ENCODE measurements at places on chromosomes 7 and 10.

DNA sequence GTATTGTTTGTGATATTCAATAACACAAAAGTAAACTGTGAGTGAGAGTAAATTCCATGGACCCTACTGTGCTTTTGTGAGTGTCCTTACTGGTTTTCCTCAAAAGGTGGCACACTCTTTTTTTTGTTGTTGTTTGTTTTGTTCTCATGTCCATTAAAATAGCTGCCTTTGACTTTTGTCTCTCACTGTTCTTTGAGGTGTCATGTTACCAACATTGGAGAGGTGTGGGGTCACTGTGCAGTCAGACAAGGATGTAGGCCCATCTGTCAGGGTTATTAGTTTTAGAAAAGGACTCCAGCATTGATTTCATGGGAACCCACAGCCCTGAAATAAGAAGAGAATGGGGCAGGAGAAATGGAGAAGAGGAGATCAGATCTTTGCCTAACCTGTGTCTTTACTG is 383.1 kb downstream of the SORCS3 start:
- DNase-seq = no peak

DNA sequence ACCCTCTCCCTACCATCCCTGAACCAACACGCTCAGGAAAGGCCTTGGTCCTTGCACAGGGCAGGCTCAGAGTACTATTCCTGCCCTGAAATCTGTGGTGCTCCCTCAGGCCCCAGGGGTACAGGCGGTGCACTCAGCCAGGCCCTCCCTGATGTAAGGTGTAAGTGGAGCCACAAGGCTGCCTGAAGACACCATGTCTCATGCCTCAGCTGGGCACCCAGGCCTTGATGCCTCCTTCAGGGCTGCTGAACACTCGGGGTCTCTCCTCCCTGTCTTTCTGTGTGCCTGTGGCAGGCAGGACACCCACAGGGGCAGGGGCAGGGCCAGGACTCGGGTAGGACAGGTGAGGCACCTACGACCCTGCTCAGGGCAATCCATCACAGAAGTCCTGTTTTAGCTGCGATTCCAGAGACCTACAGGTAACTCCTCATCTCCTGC is 22.9 kb upstream of the ANTXRL start:
- no peak for DNase-seq

DNA sequence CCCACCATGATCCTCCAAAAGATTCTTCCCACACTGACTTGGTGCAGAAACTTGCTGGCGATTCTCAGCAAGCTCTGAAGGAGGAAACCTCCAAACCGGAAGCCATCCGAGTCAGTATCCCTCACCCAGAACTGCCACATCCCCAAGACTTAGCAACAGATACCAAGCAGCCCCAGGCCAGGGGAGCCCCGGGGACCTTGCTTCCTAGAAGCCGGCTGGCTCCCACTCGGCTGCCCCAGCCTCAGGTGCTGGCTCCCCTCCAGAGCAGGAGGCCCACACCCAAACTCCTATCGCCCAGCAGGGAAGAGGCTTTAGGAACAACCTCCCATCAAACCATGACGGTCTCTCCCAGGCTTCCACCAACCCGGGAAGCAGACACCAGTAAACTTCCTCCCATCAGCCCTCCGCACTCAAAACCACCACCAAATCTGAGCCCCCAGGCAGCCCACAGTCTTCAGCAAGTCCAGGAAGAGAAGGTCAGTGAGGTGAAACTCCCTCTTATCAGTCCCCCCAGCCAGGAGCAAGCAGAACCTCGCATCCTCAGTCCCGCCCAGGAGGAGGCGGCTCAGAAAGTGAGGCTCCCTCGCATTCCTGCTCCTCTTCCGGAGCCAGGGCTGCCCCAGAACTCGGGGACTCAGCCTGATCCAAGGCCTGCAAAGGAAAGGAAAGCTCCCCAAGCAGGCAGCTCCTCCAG is 82.3 kb downstream of the LRGUK start:
- DNase-seq = no peak

GRCh38 chr7:71486856-71487628 is 355.1 kb downstream of the GALNT17 start:
- peak; percentile 31 for DNase-seq

DNA sequence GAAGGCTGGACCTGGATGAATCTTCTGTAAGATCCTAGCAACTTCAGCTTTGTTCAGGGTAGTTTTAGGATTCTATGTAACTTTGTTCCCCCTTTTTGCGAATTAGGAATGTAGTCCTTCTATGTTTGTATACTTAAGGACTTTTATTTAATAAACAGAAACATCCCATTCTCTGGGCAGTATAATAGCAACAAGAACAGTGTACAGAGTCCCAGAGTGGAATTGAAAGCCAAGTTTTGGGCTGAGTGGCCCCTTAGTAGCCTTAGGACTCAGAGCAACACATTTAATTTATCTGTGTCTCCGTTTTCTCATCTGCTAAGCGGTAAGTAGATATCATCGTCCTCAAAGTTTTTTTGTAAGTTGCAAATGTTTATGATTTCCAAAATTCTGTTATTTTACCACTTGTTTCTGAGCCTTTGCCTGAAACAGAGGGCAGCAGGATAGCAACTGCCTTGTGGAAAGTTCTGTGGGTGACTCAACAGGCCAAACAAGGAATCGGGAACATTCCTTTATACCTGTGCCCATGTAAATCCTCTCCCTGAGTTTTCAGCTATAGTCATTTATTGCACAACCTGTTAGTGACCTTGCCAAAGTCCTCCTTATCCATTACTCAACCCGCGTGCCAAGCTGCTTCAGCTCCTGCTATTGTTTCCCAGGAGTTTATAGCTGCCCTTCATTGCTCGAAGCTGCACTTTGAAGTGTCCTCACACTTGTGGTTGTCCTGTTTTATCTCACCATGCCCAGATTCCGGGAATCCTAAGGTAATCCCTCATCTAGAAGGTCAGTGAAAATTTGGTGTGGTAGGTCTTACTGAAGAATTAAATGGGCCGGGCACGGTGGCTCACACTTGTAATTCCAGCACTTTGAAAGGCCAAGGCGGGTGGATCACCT is 199.1 kb upstream of the AHR start:
- peak; percentile 66 for DNase-seq

DNA sequence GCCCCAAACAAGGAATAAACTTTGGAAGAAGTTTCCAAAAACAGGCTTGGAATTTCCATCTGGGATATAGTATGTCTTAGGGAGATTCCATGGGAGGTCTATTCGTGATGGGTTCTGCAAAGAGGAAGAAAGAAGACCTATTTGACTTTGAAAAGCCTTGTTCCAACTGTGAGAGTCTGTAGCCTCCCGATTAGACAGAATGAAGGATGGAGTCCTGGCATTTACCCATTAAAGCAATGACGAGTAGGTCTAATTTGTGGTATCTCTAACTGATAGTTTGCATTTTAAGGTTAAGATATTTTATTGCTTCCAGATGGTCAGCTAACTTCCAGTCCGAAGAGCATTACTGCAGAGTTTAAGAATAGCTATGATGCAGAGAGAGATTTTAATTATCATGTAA is 19.5 kb upstream of the GALNT17 start:
- DNase-seq = no peak

DNA sequence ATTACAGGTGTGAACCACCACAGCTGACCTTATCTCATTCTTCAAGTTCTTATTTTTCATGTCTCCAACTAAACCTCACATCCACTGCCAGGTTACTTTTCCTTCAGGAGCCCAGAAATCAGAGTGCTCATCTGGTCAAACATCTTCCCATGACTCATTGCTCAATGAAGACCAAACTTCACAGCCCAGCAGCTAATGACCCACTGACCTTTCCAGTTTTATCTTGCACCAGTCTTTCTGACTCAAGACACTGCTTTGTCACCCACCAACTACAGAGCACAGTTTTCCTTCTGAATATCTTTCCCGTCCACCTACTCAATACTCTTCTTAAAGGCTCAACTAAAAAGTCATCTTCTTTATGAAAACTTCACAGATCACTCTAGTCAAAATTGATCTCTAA is 245.1 kb downstream of the CHCHD3 start:
- peak; percentile 16 for DNase-seq

- no peak for DNase-seq
Observed at GRCh38 chr10:35885076-35885475, 243.0 kb upstream of the FZD8 start.

GRCh38 chr10:82821043-82821442 is 946.0 kb downstream of the NRG3 start:
- DNase-seq = no peak

DNA sequence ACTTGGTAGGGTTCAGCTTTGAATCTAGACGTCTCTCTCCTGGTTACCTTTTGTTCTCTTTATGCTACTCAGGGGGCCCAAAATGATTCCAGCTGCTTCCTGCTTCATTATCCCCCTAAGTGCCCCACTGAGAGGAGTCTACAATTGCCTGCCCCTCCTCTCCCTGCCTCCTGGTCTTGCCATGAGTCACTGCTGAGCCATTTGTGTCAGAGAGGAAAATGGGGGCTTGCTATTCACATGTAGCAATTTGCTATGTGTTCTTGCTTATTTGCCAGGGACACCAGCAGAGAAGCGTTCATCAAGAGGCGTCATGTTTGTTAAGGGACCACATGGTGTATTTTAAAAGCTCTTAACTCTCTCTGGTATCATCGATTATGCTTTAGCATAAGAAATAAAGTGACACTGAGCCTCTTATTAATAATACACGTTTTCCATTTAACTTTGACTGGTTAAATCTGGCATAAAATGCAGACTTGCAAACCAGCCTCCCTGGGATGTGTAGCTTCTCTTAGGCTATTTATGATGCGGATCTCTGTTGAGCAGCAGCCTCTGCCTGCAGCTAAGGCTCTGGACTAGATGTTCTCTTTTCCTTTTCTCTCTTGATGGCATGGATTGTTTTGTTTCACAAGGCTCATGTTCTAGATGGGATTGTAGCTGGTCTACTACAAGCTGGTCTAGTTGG is 239.3 kb downstream of the AUTS2 start:
- no peak for DNase-seq

All from fibroblast of the aortic adventitia (primary cell).